ENCODE measurements at places on chromosomes 7 and 10.

DNA sequence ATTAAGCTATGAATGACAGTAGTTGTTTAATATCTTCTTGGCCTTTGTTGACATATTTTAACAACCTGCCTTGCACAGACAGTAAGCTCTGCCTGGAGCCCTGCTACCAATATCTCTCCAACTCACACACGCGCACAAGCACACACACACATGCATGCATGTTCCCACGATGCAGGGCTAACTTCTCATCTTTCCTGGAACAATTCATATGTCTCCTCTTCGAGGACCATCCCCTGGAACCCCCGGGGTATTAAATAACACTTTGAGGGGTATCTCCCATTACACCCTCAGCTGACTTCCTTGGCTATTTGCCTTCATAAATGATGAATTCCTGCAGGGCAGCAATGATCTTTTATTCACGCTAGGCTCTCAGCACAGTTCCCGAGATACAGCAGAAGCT is 258.0 kb downstream of the TRIL start:
- no peak for DNase-seq

- no peak for DNase-seq
These were observed 100.0 kb downstream of the BMS1 start for GRCh38 chr10:42882597-42882996.

- no peak for DNase-seq
These were observed 66.1 kb downstream of the STEAP1B start for GRCh38 chr7:22433710-22434460.

DNA sequence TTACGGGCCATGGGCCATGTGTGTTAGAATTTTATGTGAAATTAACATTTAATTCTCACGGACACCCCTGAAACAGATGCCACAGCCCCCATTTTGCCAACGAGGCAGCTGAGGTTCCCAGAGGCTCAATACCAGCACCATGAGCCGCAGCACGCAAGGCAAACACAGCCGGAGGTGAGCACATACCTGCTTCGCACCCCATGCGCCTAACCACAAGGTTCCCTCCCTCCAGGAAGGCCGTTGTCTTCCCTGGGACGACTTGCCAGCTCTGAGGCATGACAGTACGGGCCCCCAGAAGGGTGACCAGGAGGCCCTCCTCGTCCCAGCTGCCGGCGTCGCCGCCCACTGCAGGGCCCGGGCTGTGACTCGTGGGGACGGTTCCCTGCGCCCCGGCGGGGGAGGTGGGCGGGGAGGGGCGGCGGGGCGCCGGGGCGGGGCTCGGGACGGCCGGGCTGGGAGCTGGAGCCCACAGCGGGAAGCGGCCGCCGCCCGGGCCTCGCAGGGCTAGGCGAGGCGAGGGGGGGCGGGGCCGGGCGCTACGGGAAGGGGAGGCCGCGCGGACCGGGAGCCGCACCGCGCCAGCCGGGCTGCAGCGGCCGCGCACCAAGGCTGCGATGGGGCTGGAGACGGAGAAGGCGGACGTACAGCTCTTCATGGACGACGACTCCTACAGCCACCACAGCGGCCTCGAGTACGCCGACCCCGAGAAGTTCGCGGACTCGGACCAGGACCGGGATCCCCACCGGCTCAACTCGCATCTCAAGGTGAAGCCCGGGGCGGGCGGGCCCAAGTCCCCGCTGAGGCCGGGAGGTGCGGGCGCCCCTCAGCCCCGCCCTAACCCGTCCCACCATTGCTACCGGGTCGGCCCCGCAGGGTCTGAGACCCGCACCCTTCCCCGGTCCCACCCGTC is at the start of gene CAV2:
TSS of gene CAV2 (plus strand) at position 571 of the 910 bp plus-strand sequence. CDS start at position 615, 44 bp downstream.
- no peak for DNase-seq

DNA sequence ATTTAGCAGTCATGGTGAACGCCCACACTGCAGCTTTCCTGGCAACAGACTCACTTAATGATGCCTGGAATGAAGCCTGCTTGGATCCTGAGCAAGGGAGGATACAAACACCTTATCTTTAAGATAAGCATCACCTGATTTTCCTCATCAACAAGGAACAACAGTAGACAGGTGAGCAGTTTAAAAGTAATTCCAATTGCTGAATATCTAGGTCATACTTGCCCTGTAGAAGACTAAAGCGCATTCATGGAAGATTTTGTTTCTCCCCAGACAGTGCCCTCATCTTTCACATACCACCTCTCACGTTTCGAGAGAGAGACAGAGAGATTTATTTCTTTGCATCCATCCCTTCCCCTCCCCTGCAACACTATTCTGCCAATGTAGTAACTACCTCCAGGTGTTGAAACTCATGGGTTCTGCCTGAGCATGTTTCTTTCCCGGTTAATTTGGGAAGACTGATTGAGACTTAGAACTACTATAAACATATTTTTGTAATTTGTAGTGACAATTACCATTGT is 660.7 kb downstream of the PARD3 start:
- no peak for DNase-seq

GRCh38 chr7:21923658-21924057 is 22.0 kb downstream of the CDCA7L start:
- DNase-seq: peak; percentile 54

GRCh38 chr10:9209105-9209798 is 1154.8 kb downstream of the GATA3 start:
- no peak for DNase-seq

Measured in NCI-H2107 (cell line).